ENCODE measurements at places on chromosomes 11 and 22.

GRCh38 chr22:43835166-43835565 is 23.1 kb upstream of the EFCAB6 start:
- DNase-seq: no peak

GRCh38 chr11:35363854-35364780 is 55.2 kb downstream of the SLC1A2 start:
- no peak for DNase-seq

DNA sequence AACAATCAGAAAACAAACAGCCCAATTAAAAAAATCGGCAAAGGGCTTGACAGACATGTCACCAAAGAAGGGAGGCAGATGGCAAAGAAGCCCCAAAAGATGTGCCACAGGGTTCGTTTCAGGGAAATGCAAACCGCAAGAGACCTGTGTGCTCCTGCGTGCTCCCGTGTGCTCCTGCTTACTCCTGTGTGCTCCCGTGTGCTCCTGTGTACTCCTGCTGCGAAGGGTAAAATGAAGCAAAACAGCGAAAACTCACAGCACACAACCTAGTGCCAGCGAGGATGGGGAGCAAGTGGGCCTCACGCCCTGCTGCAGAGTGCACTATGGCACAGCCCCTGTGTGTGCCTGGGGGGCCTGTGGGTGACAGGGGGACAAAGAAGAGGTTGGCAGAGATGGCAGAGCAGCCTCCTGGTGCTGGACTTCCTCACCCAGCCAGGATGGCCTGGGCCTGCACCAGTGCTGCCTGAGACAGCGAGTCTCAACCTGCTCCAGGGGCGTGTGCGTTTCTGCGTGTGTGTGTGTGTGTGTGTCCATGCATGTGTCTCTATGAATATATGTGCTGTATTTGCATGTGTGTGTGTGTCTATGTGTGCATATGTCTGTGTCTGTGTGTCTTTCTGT is 14.0 kb downstream of the ASCL2 start:
- no peak for DNase-seq

- DNase-seq: no peak
Measured at GRCh38 chr11:128857341-128857740, 9.8 kb downstream of the KCNJ1 start.

- DNase-seq: peak; percentile 81
Measured at GRCh38 chr11:72684236-72684912, 10.2 kb upstream of the PDE2A start.

DNA sequence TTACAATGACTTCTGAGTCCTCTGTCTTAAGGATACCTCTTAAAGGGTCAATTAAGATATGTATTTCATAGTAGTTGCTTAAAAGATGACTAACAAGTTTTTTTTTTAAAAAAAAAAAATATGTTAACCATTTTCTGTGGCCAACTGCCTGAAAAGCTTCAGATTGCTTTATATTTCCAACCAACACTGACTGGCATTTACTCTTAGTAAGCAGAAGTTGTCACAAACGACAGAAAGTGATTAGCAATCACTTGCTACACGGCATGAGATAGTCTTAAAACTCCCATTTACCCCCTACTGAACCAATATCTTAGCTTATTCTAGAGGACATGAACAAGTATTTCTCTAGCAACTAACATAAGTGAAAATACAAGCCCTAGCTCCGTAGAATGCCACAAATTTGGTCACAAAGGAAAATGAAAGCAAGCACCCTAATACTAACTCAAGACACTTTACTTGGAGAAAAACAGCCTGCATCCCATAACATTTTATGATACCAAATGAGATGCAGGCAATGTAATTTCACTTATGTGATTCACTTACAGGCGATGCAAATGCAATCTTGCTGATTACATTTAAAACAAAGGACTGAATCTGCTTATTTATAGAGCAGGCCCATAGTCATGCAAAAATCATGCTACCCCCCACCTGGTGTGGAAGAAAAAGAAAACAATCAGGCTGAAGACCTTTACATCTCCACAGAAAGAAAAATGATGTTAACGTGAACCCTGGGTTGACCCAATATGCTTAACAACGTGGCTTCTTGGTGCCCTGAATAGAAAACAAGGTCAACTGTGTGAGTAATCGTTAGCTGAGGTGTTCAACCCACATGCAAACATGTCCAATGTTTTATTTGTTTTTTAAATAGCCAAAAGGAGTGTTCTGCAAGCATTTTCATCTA is 25.7 kb downstream of the MPPED2 start:
- DNase-seq: no peak

DNA sequence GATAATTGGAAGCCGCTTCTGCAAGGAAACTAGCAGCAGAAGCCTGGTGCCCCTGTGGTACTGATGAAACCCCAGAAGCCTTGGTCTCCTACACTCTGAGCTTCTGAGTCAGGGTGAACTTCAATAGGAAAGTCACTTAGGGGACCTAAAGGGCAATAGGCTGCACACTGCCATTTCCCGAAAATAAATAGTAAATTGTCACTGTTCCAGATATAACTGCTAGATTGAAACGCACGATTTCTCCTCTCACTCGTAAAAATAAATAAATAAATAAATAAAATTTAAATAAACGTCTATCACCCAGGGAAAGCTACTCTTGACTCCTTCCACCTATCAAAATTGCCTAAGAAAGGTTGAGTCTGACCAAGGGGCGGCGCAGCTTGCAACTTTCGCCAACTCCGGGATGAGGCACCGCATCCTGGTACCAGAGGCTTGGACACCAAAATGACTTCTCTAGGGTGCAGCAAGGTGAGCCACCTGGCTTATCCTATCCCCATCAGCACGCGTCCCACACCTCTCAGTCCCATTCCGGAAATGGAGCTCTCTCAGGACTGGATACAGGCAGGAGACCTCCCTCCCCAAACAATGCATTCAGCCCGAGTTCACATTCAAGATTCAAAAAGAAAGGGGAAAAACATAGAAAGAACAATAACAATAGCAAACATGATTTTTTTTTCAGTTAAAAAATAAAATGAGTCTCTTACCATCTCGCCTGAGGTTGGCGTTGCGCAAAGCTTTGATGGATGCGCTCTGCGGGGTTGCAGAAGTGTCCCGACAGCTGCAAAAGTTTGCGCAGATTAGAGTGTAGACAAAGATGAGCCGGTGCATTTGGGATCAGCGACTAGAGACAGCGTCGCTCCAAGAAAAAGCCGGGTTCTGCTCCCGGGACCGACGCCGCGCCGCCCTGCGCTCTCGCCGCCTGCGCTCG is 583 bp downstream of the PDGFD start:
- peak; percentile 23 for DNase-seq

GRCh38 chr11:117717485-117718314 is 79.3 kb downstream of the DSCAML1 start:
- DNase-seq: no peak

DNA sequence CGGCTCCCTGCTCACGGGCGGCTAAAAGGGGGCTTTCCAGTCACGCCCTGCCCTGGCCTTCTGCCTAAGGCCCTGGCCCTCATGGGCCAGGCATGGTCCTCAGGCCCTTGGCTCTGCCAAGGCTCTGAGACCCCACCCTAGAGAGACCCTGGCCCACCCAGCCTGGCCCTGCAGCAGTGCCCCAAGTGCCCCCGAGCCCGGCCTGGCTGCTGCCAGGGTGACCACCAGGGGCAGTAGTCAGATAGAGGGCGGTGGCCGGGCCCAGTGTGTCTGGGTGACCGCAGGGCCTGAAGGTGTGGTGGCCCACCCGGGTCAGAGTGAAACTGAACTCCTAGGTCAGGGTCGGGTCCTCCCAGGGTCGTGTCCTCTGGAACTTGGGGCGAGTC is 29.4 kb upstream of the CCDC188 start:
- DNase-seq: no peak

- DNase-seq: no peak
Measured at GRCh38 chr22:42700355-42700754, 20.3 kb downstream of the A4GALT start.

GRCh38 chr11:129208863-129209262 is 16.7 kb upstream of the ARHGAP32 start:
- DNase-seq: no peak

- peak; percentile 49 for DNase-seq
Measured at GRCh38 chr11:11842421-11843008, 743 bp downstream of the USP47 start.

DNA sequence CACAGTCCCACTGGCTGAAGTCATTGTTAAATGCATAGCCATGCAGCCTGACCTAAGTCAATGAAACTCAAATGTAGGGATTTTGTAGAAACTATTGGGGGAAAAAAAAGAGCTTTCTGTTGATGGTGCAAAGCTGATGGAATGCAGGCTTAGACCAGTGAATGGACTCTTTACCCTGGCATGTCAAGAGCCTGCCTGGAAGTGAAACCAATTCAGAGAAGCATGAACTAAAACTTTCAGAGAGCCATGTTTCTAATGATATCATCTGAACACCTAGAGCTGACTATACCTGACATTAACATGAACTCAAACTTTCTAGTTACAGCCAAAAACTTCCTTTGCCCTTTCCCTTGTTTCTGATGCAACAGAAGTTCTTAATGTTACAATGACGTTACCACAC is 89.0 kb downstream of the APIP start:
- no peak for DNase-seq

GRCh38 chr11:120130991-120131760 is 6.7 kb downstream of the TRIM29 start:
- DNase-seq: no peak

DNA sequence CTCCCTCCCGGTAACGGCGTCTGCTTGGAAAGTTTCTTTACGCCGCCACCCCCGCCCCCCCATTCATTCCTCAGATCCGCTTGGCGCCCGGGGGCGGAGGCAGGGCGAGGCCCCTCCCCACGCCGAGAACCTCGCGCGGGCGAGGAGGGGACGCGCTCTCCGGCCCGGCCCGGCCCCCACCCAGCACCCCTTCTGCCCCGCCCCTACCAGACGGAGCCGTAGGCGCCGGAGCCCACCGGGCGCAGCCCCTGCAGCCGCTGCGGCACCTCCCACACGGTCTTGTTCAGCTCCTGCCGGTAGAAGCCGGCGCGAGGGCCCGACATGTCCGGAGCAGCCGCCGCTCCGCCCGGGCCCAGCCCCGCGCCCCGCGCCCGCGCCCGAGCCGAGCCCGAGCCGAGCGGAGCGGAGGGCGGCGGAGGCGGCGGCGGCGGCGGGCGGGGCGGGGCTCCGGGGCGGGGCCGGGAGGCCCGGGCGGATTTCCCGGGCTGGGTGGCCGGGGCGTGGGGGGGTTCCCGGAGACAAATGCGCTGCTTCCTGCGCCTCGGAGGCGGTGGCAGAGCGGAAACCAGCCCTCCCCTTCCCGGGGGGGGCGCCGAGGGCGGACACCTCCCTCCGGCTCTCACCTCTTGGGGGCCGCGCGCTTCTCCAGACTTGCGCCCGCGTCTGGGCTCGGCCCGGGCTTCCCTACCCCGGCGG is at the start of gene MAPK11:
Gene MAPK11, minus strand, starts transcription at position 411 of the 696 bp plus-strand sequence. Its CDS starts 88 bp downstream, at position 323.
- no peak for DNase-seq

- DNase-seq: no peak
Measured at GRCh38 chr11:72260574-72260973, 16.6 kb upstream of the PHOX2A start.

GRCh38 chr11:3783611-3784010 is 13.7 kb downstream of the NUP98 start:
- no peak for DNase-seq

DNA sequence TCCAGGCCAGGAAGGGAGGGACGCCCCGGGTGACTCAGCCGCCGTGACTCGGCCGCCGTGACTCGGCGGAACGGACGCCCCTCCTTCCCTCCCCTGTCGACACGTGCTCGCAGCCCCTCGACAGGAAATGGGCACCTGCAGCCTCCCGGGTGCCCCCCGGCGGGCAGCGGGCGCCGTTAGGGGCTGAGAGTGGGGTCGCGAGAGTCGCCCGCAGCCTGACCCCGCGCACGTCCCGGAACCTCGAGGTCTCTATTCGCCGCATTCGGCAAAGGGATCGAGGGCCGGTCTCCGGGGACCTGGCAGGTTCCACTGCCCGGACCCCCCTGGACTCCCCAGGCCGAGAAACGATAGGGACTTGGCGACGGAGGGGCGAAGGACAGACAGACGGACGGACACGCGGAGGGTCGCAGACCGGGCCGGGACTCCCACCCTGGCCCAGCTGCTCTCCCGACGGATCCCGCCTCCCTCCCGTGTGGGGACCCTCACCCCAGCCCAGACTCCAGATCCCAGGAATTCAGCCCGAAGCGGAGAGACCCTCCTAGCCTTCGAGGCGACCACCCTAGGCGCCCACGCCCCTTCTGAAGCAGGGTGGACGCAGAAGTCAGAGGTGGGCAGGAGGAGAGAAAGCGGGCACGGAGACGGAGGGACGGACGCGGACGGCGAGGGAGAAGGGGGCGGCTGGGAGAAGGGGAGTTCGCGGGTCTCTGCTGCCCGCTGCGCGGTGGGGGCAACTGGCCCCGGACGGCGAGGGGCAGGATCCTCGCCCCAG is 648 bp downstream of the FOSL1 start:
- no peak for DNase-seq

- no peak for DNase-seq
Measured at GRCh38 chr11:127804747-127805400, 782.5 kb downstream of the ETS1 start.

DNA sequence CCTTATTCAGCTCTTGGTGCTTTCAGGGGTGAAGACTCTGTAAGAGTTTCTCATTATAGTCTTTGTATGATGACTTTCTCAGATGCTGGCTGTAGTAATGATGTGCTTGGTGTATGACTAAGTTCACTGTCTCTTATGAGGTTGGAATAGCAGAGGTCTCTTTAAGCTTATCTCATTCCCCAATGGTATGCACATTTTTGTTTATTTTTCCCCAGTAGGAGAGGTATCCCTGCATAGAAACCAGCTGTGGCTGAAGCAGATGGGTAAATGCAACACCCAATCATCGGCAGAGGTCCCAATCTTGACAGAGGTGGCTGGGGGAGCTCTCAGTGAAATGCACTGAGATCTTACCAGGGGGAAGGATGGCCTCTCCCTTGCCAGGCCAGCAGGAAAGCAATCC is 34.6 kb downstream of the BBOX1 start:
- DNase-seq: no peak

DNA sequence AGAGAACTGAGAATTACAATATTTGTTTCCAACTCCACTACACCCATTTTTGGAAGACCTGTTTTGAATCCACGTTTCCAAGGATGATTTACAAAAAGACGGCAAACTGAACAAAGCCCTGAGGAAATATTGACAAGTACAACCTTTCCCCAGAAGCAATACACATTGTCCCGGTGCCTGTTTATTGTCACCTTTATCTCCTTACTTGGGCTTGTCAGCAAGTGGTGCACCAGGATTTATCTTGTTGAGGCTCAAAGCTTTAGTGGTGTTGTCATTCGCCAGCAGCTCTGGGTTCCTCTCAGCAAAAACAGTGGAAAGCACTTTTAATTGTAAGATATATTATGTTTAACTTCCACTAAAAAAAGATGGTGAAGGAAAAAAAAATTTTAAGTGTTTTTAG is 1191.9 kb upstream of the TENM4 start:
- no peak for DNase-seq

DNA sequence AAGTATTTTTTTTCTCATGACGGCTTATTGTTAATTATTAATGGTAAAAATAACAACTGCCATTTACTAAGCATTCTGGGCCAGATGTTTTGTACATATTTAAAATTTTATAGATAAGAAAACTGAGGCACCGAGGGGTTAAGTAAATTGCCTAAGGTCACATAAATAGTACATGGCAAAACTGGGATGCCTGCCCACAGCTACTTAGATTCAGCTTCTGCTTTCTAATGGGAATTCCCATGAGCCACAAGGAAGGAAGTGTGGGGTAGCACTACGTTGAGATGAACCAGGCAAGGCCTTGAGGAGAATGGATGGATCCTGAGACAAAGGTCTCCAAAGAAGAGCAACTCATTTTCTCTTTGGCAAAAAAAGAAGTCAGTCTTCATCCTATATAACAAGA is 11.9 kb upstream of the PHF21A start:
- DNase-seq: no peak
